ENCODE measurements at places on chromosomes 3 and 15.

DNA sequence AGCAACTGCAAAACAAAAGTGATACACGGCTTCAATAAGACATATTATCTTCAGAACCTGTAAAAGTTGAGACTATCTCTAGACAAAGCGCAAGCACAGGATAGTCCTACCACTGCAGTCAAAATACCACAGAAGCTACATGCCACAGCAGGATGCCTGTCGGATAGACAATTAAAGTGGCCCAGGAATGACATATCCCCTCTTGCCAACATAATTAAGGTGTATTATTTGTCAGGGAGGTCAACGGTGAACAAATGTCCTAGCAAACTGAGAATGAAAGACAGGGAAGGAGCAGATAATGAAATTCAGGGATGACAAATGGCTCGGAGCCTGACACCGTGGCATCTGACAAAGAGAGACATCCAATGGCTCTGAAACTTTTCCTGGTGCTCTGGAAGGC is 185.7 kb downstream of the MECOM start:
- DNase-seq, result no peak

DNA sequence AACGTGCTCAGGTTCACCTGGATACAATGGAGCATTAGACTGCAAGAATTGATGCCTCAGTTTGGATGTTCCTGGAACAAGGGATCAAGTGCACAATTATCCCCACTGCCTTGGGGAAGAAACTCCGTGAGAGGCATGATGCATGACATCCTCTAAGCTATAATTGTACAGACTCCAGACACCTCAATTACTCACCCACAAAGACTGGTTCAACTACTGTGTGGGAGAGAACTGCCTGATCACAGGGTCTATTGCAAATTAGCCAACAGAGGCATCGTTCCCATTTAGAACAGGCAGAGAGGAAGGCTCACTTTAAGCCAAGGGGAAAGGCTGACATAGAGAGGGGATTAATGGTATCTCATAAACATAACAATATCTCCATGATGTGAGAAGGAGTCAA is 43.5 kb downstream of the ARRDC4 start:
- no peak for DNase-seq

DNA sequence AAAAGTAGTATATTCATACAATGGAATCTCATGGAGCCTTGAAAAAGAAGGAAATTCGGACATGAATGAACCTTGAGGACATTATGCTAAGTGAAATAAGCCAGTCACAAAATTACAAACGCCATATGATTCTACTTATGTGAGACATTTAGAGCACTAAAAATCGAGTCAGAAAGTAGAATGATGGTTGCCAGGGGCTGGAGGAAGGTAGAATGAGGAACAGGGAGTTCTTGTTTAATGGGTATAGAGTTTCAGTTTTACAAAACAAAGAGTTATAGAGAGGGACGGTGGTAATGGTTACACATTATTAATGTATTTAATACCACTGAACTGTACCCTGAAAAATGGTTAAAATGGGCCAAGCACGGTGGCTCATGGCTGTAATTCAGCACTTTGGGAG is 19.5 kb downstream of the UBXN7 start:
- DNase-seq, result peak; percentile 46

- DNase-seq, result no peak
These were observed 45.7 kb upstream of the SKOR1 start for GRCh38 chr15:67779549-67780111.

DNA sequence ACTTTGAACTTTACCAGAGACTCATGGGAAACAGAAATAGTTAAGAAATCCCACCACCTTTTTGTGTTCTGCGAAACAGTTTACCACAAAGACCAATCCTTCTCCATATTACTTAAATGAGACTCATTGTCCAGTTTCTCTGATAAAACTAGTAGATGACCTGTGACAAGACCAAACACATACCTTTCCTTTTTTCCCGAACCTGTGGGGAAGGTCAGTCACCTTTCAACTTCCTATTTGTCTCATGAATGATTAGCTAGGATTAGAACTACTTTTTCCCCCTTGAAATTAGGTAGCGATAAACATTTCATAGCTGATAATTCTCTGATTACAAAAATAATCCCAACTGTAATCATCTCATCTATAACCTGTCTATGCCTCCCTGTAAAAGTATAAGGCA is 2.3 kb upstream of the TBC1D5 start:
- no peak for DNase-seq

DNA sequence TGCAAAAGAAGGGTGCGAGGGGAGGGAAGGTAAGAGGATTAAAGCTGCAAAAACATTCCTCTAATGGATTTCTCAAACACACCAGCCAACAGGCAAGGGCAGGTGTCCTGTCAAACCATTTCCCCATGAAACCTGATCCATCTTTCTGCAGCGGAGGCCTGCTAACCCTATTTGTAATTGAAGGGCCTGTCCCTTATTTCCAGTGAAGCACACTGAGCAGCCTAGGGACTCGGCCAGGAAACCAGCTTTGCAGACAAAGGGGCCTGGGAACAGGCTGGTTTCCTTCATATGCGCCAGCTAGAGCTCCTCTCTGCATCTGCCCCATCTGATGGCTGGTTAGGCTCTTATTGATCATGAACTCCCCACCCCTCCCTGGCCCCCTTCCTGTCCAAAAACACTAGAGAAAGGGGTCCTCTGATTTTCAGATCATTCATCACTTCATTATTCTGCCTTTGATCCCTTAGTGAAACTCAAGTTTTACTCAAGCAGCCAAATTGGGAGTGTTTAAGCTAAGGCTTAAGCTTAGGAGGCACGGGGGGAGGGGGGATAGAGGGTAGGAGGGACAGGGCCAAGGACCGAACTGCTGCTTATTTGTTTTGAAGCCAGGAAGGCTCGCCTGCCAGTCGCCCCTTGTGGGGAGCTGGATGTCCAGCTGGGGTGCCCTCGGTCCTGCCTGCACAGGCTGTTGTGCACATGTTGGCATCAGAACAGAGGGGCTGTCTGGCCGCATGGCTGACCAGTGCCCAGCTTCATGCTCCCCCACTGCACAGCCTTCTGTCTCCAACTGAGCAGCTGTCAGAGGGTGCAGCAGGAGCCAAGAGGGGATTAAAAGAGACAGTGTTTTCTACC is 53.1 kb downstream of the BOC start:
- DNase-seq, result no peak

GRCh38 chr3:171354049-171354705 is 106.0 kb downstream of the TNIK start:
- DNase-seq, result no peak

GRCh38 chr15:86677278-86677677 is 597.6 kb downstream of the AGBL1 start:
- DNase-seq, result no peak

GRCh38 chr15:83127547-83128150 is 20.2 kb downstream of the TM6SF1 start:
- no peak for DNase-seq

GRCh38 chr3:59632760-59633573 is 583.1 kb upstream of the CFAP20DC start:
- no peak for DNase-seq

- DNase-seq, result peak; percentile 22
These were observed at the start of gene CAMKV for GRCh38 chr3:49869525-49870126. Gene CAMKV (minus strand): TSS chr3:49869906. CDS start chr3:49862388, 7,518 bp downstream.

DNA sequence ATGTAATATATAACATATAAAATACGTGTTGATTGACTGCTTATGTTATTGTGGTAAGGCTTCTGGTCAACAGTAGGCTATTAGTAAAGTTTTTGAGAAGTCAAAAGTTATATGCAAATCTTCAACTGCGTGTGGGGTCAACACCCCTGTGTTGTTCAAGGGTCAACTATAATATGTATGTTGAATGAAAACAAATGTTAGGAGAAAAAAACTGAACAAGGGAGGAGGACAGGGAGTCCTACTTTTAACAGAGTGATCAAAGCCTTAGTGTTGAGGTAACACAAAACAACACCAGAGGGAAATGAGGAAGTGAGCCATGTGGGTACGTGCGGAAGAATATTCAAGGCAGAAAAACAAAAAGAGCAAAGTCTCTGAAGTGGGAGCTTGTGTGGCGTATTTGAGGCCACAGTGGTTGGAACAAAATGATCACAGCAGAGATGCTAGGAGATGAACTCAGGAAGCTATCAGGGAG is 62.5 kb downstream of the SFMBT1 start:
- DNase-seq, result peak; percentile 93

DNA sequence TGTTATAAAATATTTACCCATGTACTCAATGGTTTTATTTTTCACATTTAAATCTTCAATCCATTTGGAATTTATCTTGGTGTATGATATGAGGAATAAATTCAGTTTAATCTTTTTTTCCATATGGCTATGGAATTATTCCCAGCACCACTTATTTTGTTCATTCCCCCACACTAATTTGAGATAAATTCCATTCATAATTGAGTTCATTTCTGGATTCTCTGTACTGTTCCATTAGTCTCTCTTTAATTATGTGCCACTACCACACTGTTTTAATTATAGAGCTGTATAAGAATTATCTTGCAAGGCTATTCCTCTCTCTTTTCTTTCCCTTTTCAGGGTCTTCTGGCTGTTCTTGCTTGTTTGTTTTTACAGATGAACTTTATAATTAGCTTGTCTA is 34.6 kb downstream of the PDE8A start:
- no peak for DNase-seq
